ENCODE measurements at places on chromosomes 7 and 10. TPM values are rescaled to one million over a fixed set of nuclear protein-coding genes. Genes with fewer than 3 reads are reported as not detected.
A peak's percentile ranks its signal among the peaks of the same experiment; 100 is the strongest.

The EPHB6 gene
- polyA plus RNA-seq = 5.7 TPM

The SHTN1 gene
- 0.26 TPM for polyA plus RNA-seq

The PTF1A gene
- not detected for polyA plus RNA-seq

DNA sequence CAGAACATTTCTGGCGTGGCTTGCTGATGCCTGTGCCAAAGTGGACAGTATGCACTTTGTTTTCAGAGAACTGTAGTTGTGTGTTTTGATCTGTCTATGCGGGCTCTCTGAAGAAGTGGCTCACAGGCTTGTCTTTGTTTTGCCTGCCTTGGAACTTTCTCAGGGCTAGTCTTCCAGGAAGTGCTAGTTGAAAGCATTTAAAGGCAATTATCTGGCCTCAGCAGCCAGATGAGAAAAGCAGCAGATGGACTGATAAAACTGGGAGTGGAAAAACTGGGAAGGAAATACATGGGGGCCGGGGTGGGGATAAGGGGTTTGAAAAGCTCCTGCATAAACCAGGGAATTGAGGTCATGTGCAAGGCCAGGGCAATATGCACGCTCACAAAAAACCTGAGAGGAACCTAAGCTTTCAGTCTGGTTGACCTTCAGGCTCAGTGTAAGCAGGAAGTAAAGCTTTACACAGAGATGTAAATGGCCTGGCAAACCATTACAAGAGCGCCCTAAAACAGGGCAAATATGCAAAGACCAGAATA is 94.5 kb downstream of the ZNF33B start:
- DNase-seq = no peak

- no peak for DNase-seq
Observed at GRCh38 chr7:54972733-54973294, 46.0 kb upstream of the EGFR start.

DNA sequence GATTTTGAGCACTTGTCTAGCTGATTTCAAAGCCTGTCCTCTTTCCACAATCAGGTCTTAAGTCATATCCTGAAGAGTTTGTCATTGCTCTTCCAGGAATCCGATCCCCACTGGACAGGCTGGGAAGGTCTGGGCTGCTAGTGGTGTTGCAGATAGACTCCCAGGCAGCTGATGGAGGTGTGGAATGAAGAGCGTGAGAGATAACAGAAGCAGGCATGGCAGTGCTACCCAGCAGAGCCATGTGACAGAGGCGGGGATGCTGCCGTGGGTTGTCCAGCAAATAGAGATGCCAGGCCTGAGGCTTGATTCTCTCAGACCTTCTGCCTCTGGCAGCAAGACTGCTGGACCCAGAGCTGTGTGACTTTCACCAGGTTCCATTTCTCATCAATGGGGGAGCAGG is 116.5 kb upstream of the EEPD1 start:
- no peak for DNase-seq

DNA sequence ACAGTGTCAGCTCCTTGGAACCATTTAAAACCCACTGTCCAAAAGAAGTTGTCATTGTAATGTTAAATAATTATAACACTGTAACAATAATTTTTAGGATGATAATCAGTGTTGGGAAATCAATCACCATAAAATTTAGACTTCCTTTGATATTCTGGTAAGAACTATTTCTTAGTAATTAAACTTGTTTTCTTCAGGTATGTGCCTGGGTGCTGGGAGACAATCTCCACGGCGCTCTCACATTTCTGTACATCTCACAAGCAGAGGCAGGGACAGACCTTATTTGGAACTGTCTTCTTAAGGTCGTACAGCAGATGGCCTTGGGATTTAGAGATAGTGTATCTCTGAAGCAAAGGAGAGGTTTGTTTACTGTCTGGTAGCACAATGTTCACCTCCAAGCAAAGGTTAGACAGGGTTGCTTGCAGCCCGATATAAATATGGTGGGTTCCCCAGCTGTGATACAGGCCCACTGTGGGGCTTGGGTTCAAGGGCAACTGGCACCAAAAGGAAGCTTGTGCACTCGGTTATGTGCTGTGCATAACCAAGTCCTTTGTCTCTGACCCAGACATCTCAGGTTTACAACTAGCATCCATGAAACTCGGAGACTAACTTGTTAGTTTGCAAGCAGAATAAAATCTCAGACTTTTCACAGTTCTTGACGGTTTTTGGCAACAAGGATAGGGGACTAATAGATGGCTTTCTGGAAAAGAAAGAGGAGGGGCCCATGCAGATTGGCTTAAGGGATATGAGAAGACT is 125.5 kb downstream of the RNF32 start:
- DNase-seq = no peak

- DNase-seq = peak; percentile 6
Observed at GRCh38 chr7:157977306-157977705, 610.3 kb downstream of the PTPRN2 start.

- no peak for DNase-seq
Observed at GRCh38 chr10:119414081-119414611, 128.4 kb downstream of the RGS10 start.
